ENCODE measurements at places on chromosomes 1 and 21.

GRCh38 chr1:103527331-103527730 lies 1.8 kb downstream of the RNPC3 start:
- DNase-seq: no peak

DNA sequence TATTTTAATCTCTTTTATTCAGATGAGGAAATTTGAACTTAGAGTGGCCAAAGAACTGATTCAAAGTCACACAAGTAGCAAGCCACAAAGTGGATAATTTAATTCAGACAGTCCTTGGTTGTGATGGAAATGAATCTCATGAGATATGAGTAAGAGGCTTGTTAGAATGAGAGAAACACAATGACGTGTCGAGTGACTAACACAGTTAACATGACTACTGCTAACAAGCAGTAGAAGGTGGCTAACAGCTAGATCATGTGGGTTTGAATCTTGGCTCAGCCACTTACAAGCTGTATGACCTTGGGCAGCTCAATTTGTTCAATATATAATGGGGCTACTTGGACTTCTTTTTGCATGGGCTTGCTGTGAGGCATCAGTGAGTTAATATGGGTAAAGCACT lies 104.5 kb upstream of the LMO4 start:
- no peak for DNase-seq

DNA sequence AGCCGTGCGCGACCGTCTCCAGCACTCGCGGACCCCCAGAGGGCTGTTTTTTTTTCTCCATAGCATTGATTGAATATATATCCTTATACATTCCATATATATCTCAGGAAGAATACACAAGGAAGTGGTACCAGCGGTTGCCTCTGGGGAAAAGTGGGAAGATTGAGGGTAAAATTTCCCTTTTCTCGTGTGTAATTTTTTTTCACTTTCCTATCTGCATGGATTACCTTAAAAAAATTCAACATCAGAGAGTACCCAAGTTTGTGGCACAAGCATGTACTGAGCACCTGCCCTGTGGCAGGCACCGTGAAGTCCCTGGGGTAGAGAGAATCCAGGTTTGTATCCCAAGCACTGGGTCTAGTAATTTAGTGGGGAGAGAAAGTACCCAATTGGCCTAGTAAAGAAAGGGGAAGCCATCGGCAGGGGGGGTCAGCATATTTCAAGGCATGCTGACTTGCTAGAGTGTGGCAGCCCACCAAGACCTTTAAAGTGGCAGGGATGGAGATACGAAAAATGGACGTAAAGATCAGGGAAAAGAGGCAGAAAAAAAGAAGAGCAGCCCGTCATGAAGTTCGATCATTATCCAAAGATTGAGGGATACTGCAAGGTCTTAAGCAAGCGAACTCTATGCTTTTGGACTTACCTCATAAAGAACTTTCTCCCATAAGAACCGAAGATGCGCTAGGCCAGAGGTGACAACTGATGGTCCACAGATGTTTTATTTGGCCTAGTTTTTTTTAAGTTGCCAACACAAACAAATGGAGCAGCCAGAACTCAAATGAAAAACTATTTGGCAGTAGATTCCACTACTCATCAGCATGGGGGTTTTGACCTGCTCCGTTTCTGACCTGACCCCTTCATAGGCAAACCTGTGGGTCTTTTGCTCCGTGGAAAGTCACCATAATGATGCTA lies 1.5 kb upstream of the HMGN1 start:
- DNase-seq: no peak

DNA sequence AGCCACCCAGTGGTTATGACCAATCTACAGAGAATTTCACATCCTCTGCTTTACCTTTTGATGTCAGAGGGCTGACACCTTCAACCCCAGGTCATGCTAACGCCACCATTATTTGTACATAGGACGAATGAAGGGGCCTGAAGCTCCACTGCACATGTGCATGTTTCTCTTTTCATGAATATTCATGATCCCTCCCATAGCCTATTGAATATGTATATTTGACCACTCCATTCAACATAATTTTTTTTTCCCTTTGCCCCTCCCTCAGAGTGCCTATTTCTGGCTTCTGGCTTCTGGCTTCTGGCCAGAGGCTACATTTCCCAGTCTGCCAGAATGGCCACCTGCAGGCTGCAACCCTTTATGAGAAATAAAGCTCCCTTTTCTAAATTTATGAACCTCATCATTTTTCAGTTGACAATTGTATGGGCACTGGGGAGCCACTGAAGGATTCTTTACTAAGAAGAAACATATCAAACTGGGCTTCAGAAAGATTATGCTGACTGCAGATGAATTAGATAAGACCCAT lies 406.7 kb downstream of the SIPA1L2 start:
- DNase-seq: no peak

- no peak for DNase-seq
These were observed 4.2 kb downstream of the CYP4B1 start for GRCh38 chr1:46802901-46803574.

- DNase-seq: no peak
These were observed 7.8 kb upstream of the EXO1 start for GRCh38 chr1:241840164-241840563.

GRCh38 chr1:27594564-27595510 lies 9.1 kb downstream of the AHDC1 start:
- DNase-seq: no peak

GRCh38 chr1:27148591-27148990 lies 6.3 kb downstream of the SLC9A1 start:
- no peak for DNase-seq

- no peak for DNase-seq
These were observed 12.2 kb upstream of the CCDC27 start for GRCh38 chr1:3740042-3740441.

DNA sequence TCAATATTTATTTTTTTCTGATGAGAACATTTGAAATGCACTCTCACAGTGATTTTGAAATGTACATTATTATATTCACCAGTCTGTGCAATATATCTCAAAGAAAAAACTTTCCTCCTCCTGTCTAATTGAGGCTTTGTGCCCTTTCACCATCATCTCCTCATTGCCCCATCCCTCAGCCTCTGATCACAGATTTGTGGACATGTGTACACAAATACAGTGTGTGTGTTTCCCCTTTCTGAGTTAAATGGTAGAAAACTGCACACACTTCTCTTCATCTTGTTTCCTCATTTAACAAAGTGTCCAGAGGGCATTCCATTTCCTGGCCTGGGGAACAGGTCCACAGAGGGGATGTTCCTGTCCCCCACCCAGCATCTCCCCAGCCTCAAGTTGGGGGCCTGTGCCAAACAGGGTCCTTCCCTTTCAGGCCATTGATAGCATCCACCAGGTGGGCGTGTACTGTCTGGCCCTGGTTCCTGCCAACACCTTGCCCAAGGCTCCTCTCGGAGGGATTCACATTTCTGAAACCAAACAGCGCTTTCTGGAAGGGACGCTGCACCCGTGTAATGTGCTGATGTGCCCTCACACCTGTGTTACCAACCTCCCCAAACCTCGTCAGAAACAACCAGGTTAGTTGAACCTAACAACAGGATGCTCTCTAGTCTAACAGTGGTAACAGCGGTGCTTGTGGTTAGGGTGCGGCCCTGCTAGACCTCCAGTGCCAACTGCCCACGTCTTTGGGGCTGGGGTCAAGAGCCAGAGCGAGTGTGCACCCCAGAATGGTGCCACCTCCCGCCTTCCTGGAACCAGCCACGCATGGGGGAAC lies 54.6 kb downstream of the S100B start:
- peak; percentile 51 for DNase-seq

DNA sequence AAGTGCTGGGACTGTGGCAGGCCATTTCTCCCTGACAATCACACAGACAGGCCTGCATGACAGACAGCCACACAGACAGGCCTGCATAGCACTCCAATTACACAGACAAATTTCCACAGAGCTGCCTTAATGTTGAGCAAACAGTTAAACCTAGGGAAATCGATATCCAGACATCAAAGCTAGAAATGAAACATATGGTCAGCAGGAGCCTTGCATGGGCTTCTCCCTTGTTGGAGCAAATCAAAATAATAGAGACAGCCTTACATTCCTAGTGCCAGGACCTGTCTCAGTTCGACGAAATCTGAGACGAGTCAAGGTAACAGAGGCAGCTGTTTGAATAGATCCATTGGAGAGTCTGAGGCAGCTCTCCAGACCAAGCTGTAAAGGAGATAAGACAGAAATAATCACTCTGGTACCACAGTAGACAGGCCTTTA lies 42.4 kb downstream of the OLFML3 start:
- DNase-seq: no peak

GRCh38 chr1:81213279-81213678 lies 587.5 kb upstream of the ADGRL2 start:
- no peak for DNase-seq

DNA sequence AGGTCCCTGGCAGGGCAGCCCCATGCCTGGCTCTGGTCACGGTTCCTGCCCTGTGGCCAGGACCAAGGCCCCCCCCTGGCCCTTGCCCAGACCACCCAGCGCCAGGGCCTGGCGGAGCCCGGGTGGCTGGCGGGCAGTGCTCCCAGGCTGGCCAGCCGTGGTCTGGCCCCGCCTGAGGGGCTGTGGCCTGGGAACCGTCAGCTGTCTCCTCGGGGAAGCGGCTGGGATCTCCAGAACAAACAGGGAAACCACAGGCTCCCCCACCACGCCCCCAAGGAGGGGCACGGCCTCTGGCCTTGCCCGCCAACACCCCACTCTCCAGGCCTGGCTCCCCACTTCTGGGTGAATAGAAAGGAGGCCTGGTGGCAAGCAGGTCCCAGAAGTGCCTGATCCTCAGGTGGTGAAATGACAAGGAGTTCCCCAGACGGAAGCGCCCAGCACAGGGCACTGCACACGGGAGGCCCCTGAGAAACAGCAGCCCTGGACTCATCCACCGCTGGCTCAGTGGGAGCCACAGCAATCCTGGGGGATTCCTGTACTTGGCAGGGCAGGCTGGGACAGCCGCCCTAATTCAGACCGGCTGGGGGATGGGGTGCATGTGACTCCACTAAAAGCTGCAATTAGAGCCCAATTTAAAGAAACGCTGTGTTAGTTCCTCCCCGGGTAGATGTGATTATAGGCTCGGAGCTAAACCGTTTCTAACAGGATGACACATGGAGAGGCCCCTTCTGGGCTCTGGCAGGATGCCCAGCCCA lies 78.9 kb downstream of the RAP1GAP start:
- DNase-seq: no peak

- DNase-seq: no peak
These were observed 184.4 kb downstream of the COQ8A start for GRCh38 chr1:227124473-227124872.

- DNase-seq: no peak
These were observed 27.7 kb downstream of the DSCAM start for GRCh38 chr21:40819071-40819900.

DNA sequence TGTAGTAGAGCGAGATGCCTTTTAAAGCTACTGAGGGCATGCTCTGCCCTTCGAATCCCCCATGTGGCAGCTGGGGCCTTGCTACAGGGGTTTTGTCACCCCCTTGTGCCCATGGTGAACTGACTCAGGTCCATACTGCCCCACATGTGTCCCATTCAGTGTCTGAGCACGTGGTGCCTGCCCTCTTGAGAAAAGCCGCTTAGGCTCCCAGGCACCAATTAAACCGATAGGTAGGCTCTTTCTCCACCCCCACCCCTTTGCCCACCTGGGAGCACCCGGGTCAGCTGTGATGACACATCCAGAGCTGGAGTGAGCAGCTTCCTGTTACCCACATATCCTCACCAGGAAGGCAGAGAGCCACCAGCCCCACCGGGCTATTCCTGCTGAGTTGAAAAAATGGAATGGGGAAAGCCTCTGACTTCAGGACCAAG lies 30.5 kb downstream of the TMCC2 start:
- DNase-seq: no peak

- DNase-seq: no peak
These were observed 36.5 kb downstream of the YY1AP1 start for GRCh38 chr1:155651861-155652661.

GRCh38 chr1:89728381-89728780 lies 92.5 kb upstream of the LRRC8D start:
- no peak for DNase-seq

GRCh38 chr1:184854036-184854435 lies 99.4 kb upstream of the EDEM3 start:
- DNase-seq: no peak

DNA sequence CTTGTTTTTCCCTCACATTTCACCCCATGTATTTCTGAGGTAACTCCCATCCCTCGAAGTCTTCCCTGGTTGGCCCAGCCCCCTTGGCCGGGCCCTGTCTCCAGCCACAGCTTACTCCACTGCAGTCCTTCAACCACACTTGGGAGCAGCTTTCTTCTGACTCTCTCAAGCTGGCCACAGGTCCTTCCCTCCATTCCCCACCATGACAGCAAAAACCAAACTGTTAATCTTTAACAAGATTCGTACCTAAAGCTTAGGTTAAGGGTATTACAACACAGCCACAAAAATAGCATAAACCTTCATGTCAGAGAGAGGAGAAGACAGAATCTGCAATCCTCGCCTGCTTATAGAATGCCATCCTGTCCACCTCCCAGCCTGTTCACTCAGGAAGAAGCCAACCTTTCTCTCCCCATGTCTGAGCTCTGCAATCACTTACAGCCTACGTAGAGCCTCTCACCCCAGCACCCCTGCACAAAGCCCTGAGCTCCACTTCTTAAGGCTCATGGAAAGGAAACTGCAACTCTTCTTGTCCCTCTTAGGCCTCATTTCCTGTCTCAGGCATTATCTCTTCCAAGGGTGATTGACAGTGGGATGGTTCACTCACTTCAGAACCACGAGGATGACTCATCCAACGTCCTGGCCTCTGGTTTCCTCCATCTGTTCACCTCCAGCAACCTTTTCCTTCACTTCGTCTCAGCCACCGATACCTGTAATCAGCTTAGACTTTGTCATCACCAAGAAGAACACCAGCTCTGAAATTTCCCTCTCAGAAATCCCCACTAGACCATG lies 72.8 kb downstream of the CD2 start:
- DNase-seq: no peak

GRCh38 chr1:197902454-197903195 lies at the start of gene C1orf53:
C1orf53 (plus strand) TSS chr1:197902630; CDS start chr1:197902650, 20 bp downstream.
- peak; percentile 55 for DNase-seq
